ENCODE measurements at places on chromosomes 1 and 21.

DNA sequence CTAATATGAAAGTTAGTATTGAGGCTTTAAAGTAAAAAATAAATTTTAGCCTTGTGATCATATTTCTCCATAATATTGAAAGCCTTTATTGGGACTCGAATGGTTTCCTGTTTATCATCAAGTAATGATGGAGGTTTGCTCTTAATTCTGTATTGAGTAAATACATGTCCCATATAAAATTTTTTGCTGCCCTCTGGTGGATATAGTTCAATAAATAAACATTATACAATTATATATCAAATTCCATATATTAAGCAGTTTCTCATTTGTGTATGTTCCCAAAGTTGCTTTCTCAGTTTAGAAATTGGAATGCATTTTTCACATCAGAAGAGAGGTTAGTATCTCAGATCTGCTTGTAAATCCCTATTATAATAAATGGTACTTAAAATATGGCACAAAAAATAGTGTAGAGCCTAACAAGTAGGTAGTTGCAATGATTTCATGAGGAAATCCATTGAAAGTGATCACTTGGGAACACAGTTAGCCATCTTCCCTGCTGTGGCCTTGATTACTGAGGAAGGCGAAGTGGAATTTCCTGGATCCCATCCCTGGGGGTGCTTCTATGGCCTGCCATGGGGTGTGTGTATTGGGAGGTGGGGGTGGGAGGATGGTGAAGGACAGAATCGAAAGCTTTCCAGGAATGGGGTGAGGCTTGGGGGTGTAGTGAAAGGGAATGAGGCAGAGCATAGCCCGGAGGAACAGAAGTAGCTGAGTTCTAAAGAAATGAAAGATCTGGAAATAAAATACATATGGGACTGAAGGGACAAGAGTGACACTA is 84.1 kb upstream of the C21orf91 start:
- H3K4me3 ChIP-seq: no peak overlapping the region
- H3K36me3 ChIP-seq: no peaks in the 10 kb centered on the region
- DNase-seq: no peak
- no peaks in the 10 kb centered on the region for H3K27me3 ChIP-seq
- peaks cover 5% of the 10 kb centered on the region for H3K4me1 ChIP-seq

DNA sequence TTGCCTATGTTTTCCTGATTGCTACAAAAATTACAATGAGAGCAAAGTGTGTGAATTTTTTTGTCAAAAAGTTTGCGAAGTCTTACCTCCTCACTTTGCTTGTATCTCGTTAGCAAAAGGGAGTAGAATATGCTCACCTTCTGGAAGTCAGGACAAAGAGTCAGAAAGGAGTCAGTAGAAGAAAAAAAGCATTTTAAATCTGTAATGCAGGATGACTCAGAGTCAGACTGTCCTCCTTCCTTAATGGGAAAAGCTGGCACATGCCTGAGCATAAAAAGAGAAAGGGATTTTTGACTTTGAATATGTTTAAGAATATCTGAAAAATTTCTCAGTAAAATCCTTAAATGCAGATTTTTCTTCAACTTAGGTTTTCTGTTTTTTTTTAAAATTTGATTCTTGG is 14.2 kb upstream of the VN1R5 start:
- no peak overlapping the region for H3K27ac ChIP-seq
- no peaks in the 10 kb centered on the region for H3K4me1 ChIP-seq
- H3K36me3 ChIP-seq: no peaks in the 10 kb centered on the region
- DNase-seq: no peak
- H3K27me3 ChIP-seq: no peaks in the 10 kb centered on the region
- no peak overlapping the region for H3K4me3 ChIP-seq

DNA sequence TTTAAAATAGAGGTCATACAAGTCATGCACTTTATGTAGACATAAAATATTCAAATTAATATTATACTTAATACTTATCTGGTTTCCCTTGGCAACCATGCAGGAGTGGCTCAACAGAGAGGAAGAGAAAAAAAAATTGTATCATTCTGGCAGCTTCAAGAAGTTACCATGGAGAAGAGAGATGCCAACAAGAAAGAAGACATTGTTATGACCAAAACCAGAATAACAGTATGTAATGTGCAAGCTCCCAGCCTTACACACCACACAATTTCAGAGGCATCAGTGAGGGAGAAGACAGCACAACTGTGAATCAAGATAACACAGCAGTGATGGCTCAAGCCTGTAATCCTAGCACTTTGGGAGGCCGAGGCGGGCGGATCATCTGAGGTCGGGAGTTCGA is 49.1 kb upstream of the RCOR3 start:
- no peaks in the 10 kb centered on the region for H3K27me3 ChIP-seq
- no peak overlapping the region for H3K27ac ChIP-seq
- no peak overlapping the region for H3K4me3 ChIP-seq
- no peaks in the 10 kb centered on the region for H3K36me3 ChIP-seq
- DNase-seq: no peak

- H3K36me3 ChIP-seq: peaks cover 98% of the 10 kb centered on the region
- H3K27ac ChIP-seq: peak overlapping the region; percentile 5
- DNase-seq: no peak
- H3K4me3 ChIP-seq: no peak overlapping the region
- no peaks in the 10 kb centered on the region for H3K27me3 ChIP-seq
Measured at GRCh38 chr1:15771836-15772515, 13.4 kb downstream of the FBLIM1 start.

DNA sequence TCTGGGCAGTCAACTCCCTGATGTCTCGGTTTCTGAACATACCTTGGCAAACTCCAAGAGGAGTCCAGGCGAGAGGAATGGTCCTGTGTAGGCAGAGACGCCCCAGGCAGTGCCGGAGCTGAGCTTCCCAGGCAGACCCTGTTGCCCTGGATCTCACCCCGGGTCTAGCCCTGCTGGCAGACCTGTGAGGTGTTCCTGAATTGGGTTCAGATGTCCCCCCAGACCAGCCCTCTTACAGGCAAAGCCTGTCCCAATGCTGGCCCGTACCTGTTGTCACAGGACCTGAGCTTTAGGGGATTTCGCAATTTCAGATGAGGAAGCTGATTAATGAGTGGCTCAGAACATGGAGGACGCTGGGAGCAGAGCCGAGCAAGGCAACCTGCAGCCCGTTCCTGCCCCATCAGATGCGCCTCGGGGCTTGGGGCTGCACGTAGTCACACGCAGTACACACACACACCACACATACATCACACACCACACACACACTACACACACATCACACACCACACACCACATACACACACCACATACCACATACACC is 38.5 kb upstream of the PDE9A start:
- no peaks in the 10 kb centered on the region for H3K36me3 ChIP-seq
- H3K27me3 ChIP-seq: no peaks in the 10 kb centered on the region
- H3K4me3 ChIP-seq: no peak overlapping the region
- H3K27ac ChIP-seq: no peak overlapping the region

DNA sequence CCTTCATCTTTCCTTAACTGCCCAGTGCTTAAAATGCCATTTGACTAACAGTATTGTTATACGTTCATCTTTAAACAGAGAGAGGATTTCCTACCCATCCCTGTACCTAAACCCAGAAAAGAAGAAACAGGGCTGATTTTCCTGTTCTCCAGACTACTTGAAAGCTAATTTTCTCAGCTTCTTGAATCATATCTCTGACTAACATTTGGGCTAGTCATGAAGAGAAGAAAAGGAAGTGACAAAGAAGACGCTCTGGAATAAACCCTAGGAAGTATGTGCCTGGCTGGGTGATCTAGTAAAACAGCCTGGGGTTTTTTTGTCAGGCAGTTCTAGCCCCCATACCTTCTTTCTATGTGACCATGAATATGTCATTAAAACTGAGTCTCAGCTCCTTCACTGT is 44.8 kb upstream of the SGIP1 start:
- H3K27ac ChIP-seq: no peak overlapping the region
- H3K4me1 ChIP-seq: no peaks in the 10 kb centered on the region
- no peak overlapping the region for H3K4me3 ChIP-seq
- no peaks in the 10 kb centered on the region for H3K36me3 ChIP-seq
- H3K27me3 ChIP-seq: no peaks in the 10 kb centered on the region
- no peak for DNase-seq

DNA sequence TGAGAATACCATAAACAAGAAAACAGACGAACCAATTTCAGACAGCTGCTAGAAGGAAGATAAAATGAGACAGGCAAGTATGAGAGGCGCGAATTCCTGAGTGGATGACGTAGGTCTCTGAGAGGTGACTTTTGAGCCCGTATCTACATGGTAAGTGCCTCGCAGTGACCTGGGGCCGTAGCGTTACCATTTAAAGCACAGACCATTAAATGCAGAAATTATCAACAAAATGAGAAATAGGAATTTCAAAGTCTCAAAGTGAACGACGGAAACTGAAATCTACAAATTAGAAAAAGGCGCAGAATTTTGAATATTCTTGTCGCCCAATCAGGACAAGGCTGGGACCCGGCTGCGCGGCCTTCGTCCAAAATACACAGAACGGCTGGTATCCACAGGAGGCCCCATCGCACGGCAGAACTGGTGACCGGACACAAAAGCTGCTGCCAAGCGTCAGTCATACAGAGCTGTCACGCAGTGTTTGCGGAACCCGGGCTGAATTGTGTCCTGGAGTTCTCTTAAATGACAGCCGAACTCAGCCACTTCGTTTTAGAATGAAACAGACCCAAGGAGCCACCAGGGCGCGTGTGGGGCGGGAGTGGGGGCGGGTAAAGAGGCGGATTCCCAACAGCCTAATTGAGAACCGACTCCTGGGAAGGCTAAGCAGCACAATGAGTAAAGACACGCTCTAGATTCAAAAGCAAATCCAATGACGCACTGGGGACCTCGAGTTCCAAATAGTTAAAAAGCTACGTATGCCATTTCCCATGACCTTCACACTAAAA is 13.8 kb upstream of the BOLA1 start:
- peak; percentile 96 for DNase-seq
- peak overlapping the region; percentile 85 for H3K4me3 ChIP-seq
- no peaks in the 10 kb centered on the region for H3K36me3 ChIP-seq
- H3K4me1 ChIP-seq: peaks cover 16% of the 10 kb centered on the region

All from tibial artery (tissue), 4 donors.